ENCODE measurements at places on chromosomes 11 and 22.
A peak's percentile ranks its signal among the peaks of the same experiment; 100 is the strongest.

- H3K4me3 ChIP-seq: no peak overlapping the region
- H3K27me3 ChIP-seq: peaks cover 19% of the 10 kb centered on the region
- H3K27ac ChIP-seq: no peak overlapping the region
- H3K36me3 ChIP-seq: no peaks in the 10 kb centered on the region
Observed at GRCh38 chr22:17267661-17268330, 48.6 kb upstream of the ADA2 start.

GRCh38 chr22:28142361-28142961 is 223.4 kb upstream of the PITPNB start:
- no peaks in the 10 kb centered on the region for H3K4me1 ChIP-seq
- no peaks in the 10 kb centered on the region for H3K36me3 ChIP-seq
- DNase-seq: no peak
- no peaks in the 10 kb centered on the region for H3K27me3 ChIP-seq
- H3K4me3 ChIP-seq: no peak overlapping the region

DNA sequence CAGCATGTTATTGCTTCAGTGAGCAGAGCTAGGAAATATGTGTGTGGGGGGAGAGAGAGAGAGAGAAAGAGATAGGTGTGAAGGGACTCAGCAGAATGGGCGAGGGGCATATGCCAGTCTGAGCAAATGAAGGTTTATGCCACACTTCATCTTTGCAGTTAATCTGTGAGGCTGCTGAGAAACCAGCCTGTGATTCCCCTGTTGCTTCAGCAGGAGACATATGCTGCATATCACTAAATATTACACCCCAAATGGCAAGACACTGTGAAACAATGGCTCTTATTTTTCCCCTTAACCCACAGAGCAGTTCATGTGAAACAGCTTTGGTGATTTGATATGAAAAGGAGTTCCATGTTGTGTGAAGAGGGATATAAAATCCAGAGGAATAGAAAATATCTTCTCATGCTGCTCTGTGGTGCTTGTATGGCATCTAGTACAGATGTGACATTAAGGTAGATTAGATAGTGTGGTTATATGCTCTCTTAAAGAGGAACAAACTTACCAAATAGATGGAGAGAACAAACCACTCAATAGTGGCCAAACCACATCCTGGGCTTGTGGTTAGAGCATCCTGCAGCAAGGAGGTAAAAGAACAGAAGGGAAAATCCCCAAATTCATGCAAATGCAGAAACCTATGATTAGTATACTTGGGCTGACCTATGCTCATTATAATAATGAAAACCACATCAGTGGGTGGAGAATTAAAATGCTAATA is 864.2 kb downstream of the FAM181B start:
- no peaks in the 10 kb centered on the region for H3K36me3 ChIP-seq
- no peak for DNase-seq
- H3K27me3 ChIP-seq: no peaks in the 10 kb centered on the region
- no peak overlapping the region for H3K27ac ChIP-seq
- no peak overlapping the region for H3K4me3 ChIP-seq

- H3K27ac ChIP-seq: peak overlapping the region; percentile 34
- no peaks in the 10 kb centered on the region for H3K36me3 ChIP-seq
- no peak overlapping the region for H3K4me3 ChIP-seq
- peaks cover 34% of the 10 kb centered on the region for H3K4me1 ChIP-seq
- DNase-seq: no peak
Observed at GRCh38 chr11:44805596-44805995, 78.8 kb downstream of the TSPAN18 start.

- no peaks in the 10 kb centered on the region for H3K4me1 ChIP-seq
- no peak for DNase-seq
- no peak overlapping the region for H3K4me3 ChIP-seq
Observed at GRCh38 chr11:34509336-34509876, 4.2 kb downstream of the ELF5 start.

- H3K27me3 ChIP-seq: no peaks in the 10 kb centered on the region
- peak overlapping the region; percentile 11 for H3K27ac ChIP-seq
- peak; percentile 27 for DNase-seq
- H3K4me1 ChIP-seq: peaks cover 11% of the 10 kb centered on the region
Observed at GRCh38 chr11:12914400-12914912, 94.7 kb upstream of the RASSF10 start.

DNA sequence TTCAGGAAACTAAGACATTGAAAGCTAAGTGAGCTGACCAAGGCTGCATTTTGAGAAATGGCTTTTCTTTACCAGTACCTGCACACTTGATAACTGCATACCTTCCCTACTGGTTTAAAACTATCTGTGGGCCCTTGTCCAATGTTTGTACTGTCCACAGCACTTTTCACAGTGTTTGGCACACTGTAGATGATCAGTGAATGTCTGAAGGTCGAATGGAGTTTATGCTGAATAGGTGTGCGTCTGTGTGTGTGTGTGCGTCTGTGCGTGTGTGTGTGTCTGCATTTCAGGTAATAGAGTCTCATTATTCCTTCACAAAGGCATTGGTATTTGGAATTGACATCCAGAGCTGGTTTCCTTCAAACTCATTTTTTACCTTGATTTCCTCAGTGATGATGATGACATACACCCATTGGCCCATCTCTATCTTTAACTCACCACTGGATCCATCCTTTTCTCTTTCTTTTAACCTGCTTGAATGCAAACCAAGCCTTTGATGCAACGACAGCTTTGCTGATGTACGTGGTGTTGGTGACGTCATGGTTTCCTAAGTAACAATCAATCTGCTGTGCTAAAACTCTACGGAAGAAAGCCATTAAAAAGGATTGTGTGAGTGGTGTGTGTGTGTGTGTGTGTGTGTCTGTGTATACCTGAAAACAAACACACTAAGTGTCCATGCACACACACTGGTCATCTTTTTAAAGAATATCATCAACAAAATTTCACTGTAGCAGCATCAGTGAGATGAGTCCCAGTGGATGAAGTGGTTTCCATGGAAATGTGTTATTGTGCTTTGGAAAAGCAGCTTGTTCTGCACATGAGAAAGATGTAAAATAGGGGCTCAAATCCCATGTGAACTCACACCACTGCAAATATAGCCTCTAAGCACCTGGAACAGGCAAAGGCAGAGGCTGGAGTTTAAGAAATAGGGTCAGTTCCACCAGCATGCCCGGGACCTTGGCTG is 490.2 kb upstream of the B3GAT1 start:
- no peaks in the 10 kb centered on the region for H3K36me3 ChIP-seq
- H3K4me1 ChIP-seq: peaks cover 12% of the 10 kb centered on the region
- no peaks in the 10 kb centered on the region for H3K27me3 ChIP-seq

DNA sequence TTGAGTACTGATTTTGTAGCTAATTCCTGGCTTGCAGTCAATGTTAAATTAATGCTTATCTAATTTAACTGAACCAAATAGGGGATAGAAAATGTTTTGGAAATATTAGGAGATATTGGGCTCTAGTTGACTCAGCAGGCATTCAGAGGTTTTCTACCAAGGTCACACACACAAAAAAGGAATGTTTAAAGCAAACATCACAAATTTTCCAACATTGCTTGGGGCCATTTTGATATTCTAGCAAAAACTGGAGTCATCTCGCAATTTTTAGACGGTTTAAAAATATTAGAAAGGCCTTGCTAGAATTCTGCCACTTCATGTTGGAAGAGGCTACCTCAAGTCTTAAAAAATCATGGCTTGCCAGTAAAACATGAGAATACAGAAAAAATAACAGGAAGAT is 2082.1 kb upstream of the RAG2 start:
- DNase-seq: no peak
- no peak overlapping the region for H3K4me3 ChIP-seq
- H3K27me3 ChIP-seq: no peaks in the 10 kb centered on the region
- H3K36me3 ChIP-seq: no peaks in the 10 kb centered on the region
- H3K4me1 ChIP-seq: no peaks in the 10 kb centered on the region

DNA sequence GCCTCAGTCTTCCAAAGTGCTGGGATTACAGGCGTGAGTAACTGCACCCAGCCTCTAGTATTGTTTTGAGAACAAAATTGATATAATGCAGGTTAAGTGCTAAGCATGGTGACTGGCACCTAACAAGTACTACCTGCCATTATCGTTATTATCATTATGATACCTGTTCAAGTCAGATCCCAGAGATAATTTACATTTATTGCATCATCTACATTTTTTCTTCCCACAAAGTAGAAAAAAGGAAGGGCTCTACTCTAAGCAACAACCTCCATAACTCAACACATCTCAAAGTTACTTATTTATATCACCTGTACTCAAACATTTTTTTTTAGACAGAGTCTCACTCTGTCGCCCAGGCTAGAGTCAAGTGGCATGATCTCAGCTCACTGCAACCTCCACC is 42.1 kb downstream of the DCDC1 start:
- H3K27ac ChIP-seq: no peak overlapping the region
- H3K4me3 ChIP-seq: no peak overlapping the region
- no peak for DNase-seq
- H3K4me1 ChIP-seq: no peaks in the 10 kb centered on the region

- DNase-seq: no peak
- no peaks in the 10 kb centered on the region for H3K4me1 ChIP-seq
- H3K27me3 ChIP-seq: no peaks in the 10 kb centered on the region
- H3K27ac ChIP-seq: no peak overlapping the region
- H3K4me3 ChIP-seq: no peak overlapping the region
- H3K36me3 ChIP-seq: no peaks in the 10 kb centered on the region
Observed at GRCh38 chr11:130763087-130763980, 152.9 kb downstream of the SNX19 start.

- H3K4me3 ChIP-seq: peak overlapping the region; percentile 11
- H3K36me3 ChIP-seq: no peaks in the 10 kb centered on the region
Observed at GRCh38 chr11:96156379-96156722, 186.6 kb downstream of the MAML2 start.

- no peak overlapping the region for H3K4me3 ChIP-seq
- no peaks in the 10 kb centered on the region for H3K4me1 ChIP-seq
- no peak overlapping the region for H3K27ac ChIP-seq
- no peak for DNase-seq
Observed at GRCh38 chr11:30502305-30502704, 83.8 kb downstream of the MPPED2 start.

DNA sequence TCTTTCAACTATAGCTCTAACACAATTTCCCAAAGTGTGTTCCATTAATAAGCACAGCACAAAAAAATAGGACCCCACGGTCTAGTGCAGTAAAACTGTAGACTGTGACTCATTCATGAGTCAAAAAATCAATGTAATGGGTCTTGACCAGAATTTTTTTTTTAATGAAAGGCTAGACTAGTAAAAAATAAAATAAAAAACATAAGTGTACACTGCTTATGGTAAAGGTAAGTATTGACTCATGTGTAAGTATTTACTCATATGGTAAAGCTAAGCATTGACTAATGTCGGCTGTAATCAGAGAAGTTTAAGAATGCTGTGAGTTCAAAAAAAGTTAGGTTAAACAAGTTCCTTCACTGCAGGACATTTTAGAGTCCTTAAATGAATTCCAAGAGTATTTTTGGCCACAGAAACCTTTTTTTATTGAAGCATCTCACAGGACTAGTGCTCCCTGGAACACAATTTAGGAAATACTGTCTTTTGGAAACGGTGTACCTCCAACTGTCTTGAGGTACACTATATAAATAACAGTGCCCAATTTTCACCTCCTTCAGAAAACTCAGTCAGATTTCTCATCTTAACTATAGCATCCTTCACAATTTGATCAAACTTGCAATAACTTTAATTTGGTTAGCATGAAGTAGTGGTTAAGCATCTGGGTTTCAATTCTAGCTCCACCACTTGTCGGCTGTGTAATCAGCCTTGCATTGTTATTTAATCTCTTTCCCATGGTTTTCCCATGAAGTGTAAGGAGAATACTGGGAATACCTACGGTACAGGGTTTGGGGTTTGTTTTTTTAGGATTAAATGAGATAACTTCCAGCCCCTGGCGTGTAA is 2.1 kb downstream of the CCDC73 start:
- no peak for DNase-seq
- H3K4me1 ChIP-seq: no peaks in the 10 kb centered on the region
- no peaks in the 10 kb centered on the region for H3K36me3 ChIP-seq
- peak overlapping the region; percentile 15 for H3K4me3 ChIP-seq
- H3K27me3 ChIP-seq: no peaks in the 10 kb centered on the region

DNA sequence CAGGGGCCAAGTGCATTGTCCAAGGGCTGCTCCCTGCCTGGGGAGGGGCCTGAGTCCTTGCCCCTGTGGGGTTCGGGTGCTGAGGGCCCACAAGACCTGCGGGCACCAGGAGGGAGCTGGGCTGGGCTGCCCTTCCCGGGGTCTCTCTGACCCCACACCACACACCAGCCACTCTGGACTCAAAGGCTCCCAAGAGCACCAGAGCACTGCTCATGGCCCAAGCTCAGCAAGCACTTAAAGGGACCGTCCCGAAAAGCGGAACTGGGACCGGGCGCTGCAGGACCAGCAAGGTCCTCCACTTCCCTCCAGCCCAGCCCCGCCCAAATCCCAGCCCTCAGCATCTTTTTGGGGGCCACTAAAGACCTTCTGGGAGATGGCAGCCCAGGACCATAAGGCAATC is 5.3 kb downstream of the LSP1 start:
- no peaks in the 10 kb centered on the region for H3K27me3 ChIP-seq
- no peaks in the 10 kb centered on the region for H3K4me1 ChIP-seq
- no peak overlapping the region for H3K27ac ChIP-seq
- no peak for DNase-seq
- H3K4me3 ChIP-seq: no peak overlapping the region
- no peaks in the 10 kb centered on the region for H3K36me3 ChIP-seq

- H3K27me3 ChIP-seq: no peaks in the 10 kb centered on the region
- DNase-seq: peak; percentile 54
- no peaks in the 10 kb centered on the region for H3K36me3 ChIP-seq
- peak overlapping the region; percentile 99 for H3K27ac ChIP-seq
- H3K4me3 ChIP-seq: peak overlapping the region; percentile 51
Observed at GRCh38 chr22:23520863-23521440, 59.1 kb downstream of the IGLL1 start.

GRCh38 chr11:111173221-111173620 is 72.3 kb upstream of the POU2AF2 start:
- DNase-seq: no peak
- H3K4me3 ChIP-seq: no peak overlapping the region
- no peaks in the 10 kb centered on the region for H3K27me3 ChIP-seq

- no peaks in the 10 kb centered on the region for H3K36me3 ChIP-seq
- H3K27me3 ChIP-seq: no peaks in the 10 kb centered on the region
- peaks cover 22% of the 10 kb centered on the region for H3K4me1 ChIP-seq
Observed at GRCh38 chr11:70065318-70066135, 12.6 kb upstream of the ANO1 start.

- no peaks in the 10 kb centered on the region for H3K36me3 ChIP-seq
- H3K27ac ChIP-seq: no peak overlapping the region
- no peak overlapping the region for H3K4me3 ChIP-seq
- DNase-seq: no peak
- no peaks in the 10 kb centered on the region for H3K27me3 ChIP-seq
Observed at GRCh38 chr11:61082062-61082870, 20.0 kb upstream of the CD5 start.

Measured in tibial artery (tissue), 4 donors.